ENCODE measurements at places on chromosomes 11 and 22.

DNA sequence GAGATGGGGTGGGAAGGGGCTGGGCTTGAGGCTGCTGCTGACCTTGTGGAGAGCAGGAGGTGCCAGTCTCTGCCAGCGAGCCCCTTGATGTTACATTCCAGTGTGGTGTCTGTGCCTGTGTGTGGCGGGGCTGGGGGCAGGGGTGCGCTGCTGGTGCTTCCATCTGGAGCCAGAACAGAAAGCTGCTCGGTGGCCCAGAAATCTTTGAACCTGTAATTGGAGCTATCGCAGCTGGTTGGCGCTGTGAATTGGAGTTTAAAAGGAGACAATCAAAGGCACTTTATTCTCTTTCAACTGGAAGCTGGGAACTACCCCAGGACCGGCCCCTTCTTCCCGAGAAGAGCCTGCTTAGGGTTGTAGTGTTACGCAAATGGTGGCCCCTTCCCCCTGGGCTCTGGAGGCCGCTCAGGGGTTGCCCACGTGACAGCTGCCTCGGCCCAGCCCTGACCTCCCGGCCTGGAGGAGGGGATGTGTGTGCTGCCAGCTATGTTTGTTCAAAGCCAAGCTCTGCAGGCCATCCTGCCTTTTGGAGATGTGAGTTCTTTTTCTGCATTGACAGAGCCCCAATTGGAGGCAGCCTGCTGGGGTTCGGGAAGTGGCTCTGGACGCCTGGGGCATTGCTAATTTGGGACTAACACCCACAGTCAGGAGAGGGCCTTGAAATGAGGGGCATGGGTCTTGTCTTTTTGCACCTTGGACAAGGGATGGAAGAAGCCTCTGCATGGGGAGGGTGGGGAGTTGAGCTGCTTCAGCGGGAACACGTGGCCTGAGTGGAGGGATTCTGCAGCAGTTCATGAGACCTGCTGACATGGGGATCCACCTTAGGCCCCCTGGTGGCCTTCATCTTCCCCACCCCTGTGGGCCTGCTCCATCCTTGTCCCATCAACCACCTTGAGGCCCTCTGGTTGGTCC, 14.0 kb upstream of the ARSA start:
- no peak for DNase-seq

DNA sequence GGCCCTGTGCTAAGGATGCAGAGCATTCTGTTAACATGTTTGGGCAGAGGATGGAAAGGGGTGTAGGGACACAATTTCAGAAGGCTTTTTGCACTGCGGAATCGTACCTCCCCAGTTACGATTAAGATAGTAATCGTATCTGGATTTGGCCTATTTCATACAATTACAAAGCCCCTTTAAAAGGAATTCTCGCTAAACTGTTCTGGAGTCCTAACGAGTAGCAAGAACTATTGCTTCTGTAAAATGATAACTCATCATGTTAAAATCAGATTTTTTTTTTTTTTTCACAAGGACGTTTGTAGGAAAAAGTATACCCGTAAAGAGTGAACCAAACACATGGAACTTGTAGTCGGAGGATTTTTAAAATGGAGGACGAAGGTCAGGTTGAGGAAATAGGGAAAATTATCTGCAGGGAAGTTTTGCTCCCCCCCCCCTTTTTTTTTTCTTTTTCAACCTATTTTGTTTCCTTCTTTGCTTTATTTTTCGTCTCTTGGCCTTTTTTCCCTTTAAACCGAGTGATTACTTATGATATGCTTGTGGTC, 934 bp downstream of the HSD17B12 start:
- no peak for DNase-seq

DNA sequence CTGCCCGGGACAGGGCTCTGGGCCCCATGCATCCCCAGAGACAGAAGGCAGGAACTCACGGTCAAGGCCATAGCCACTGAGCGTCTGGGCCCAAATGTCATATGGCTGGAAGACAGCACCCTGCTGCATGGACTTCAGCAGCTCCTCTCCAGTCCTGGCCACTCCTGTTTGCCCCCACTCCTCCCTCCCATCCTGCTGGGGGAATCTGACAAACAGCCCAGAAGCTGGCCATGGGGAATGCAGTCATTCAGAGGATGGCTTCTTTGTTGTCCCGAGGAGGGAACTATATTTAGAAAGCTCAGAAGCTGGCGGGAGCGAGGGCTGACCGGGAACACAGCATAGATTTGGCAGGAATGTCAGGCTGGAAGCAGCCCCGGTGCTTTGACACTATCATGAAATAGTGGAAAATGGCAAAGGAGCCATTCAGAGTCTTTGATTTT, 35.0 kb downstream of the DKK3 start:
- DNase-seq, result no peak

- no peak for DNase-seq
Measured at GRCh38 chr11:59416613-59417012, 9.6 kb downstream of the OR5A2 start.

- no peak for DNase-seq
Measured at GRCh38 chr11:73586791-73587190, 11.1 kb downstream of the FAM168A start.

DNA sequence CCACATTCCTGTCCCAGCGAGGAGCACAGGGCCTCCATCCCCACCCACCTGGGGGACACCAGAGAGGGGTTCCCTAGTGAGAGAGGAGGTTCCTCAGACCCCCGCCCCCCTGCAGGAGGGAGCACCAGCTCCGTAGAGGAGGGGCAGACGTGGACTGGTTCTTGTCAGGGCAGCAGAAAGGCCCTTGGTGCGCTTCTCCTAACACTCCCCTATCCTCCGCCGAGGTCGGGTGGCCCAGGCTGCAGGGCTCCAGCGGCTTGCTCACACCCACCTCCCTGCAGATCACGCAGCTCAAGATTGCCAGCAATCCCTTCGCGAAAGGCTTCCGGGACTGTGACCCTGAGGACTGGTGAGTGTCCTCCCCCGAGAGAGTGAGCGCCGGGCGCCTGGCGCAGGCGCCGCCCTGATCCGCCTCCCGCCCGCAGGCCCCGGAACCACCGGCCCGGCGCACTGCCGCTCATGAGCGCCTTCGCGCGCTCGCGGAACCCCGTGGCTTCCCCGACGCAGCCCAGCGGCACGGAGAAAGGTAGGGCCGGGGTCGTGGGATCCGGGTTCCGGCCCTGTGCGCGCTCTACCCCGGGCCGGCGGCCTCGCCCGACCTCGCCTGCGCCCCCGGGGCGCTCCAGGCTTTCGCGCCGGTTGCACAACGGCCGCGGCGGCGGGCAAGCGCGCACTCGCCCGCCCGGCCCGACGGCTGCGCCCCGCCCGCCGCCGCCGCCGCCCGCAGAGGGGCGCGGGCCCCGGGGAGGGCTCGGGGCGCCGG, 5.1 kb downstream of the TBX1 start:
- DNase-seq, result no peak
